Esophagus squamous epithelium (tissue), 5 donors: ENCODE measurements at places on chromosomes 7 and 10.
A peak's percentile ranks its signal among the peaks of the same experiment; 100 is the strongest.

GRCh38 chr10:133261726-133262325 is 14.8 kb downstream of the ADAM8 start:
- peak; percentile 42 for DNase-seq

DNA sequence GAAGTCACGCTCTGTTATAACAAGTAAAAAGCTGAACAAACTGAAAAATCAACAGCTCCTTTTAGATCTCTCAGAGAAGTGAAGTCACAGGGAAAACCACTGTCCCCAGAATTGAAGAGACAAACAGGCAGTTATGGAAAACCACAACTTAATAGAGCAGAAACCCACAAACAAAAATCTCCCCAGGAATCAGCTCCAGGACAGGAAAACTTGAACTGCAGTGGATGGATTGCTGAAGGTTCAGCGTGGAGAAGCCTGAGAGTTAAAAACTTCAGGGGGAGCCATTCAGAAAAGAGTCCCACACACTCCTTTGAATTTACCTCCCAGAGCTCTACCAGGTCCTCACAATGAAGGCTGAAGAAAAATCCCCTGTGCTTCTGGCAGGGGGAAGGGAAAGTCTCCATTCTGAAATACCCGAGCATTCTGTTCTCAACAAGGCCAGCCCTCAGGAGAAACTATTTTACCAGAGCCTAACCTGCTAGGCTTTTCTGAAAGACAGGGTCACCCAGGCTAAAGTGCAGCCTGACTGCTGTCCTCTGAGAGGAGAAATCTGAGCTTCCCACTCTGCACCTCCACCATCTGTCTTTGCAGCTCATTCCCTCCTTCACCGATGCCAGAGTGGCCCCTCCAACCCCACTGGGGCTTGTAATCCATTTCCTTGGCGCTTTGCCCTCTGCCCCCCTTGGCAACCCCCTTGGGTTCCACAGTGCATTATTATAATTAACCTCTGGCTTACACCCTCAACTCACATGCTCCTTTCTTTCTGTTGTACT is 65.0 kb upstream of the CCNY start:
- DNase-seq = no peak

- DNase-seq = no peak
Observed at GRCh38 chr10:86159797-86160196, 206.8 kb downstream of the GRID1 start.

- DNase-seq = no peak
Observed at GRCh38 chr10:62632071-62632809, 172.3 kb upstream of the ADO start.

GRCh38 chr7:21704359-21704758 is 161.5 kb downstream of the DNAH11 start:
- no peak for DNase-seq

GRCh38 chr10:27741173-27742091 is 4.2 kb downstream of the MKX start:
- DNase-seq = no peak

GRCh38 chr7:26397796-26398426 is 106.2 kb downstream of the SNX10 start:
- no peak for DNase-seq

DNA sequence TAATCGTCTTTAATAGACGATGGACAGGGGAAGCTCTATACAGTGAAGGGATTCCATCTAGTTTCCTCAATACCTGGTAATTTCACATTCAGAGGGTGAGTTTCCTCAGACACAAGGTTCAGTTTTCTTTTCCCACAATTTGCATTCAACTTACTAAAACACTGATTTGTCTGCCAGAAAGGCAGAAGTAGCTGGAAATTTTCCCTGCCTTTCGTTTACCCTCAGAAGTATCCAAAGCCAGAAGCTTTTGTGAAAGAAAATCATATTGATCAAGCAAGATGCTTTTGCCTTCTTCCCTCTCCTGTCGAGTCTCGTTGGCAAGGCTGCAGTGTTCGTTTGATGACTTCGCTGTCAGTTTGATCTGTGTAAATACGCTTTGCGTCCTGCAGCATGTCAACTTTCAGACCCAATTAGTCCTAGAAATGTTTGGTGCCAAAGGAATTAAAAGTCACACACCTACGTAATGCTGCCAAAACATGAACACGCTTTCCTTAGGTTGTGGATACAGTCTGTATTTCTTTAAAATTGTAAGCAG is 631.9 kb upstream of the FOXK1 start:
- DNase-seq = no peak

- no peak for DNase-seq
Observed at GRCh38 chr10:91164520-91165065, 55.9 kb upstream of the PCGF5 start.

DNA sequence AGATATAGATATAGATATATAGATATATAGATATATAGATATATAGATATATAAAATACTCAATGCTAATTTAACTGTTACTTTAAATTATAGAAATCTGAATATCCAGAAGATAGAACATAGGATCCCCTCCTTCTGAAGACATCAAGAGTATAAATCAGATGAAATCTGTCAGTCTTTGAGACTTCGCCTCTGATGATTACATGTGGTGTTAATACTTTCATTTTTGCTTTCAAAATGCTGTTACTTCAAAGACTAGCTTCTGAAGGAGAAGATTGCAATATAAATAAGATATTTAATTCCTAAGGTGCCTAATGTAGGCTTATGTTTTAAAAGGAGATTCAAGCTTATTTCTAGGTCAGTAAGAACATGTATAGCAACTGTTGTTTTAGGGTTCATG is 180.4 kb downstream of the TSPAN12 start:
- no peak for DNase-seq
